Activated T-helper 1 cell treated with anti-CD3 and anti-CD28 coated beads, Interleukin-2, amount 50 U/mL, for 16 hours (primary cell): ENCODE measurements at places on chromosomes 13 and 19.

GRCh38 chr19:4391306-4391693 lies 9.0 kb downstream of the SH3GL1 start:
- DNase-seq, result no peak

DNA sequence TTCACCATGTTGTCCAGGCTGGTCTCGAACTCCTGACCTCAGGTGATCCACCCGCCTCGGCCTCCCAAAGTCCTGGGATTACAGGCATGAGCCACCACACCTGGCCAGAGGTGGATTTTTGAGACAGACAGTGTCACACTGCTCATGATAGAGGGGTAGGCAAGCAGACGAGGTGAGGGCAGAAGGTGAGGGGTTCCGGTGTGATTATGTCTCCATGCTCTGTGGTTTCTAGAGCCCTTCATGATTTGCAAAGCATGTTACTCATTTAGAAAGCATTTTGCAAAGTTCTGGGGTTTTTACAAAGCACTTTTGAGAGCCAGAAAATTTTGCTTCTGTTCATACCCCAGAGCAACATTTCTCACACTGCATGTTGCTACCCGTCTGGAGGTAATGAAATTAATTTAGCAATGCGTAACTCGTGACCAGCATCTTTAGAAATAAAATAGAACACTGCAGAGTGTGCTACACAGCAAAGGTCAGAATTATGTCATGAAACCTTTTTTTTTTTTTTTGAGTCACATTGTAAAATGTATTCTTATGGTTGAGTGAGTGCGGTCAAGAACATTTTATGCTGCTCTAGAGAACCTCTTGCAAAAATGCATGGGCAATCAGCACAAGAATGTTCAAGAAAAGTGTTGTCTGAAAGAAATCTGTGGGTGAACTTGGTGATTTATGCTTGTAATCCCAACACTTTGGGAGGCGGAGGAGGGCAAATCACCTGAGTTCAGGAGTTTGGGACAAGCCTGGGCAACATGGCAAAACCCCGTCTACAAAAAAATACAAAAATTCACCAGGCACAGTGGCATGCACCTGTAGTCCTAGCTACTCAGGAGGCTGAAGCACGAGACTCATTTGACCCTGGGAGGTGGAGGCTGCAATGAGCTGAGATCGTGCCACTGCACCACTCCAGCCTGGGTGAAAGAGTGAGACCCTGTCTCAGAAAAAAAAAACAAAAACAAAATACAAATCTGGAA lies 58.0 kb downstream of the MAP4K1 start:
- peak; percentile 17 for DNase-seq

GRCh38 chr19:39497996-39498797 lies 550 bp upstream of the DLL3 start:
- no peak for DNase-seq

GRCh38 chr13:99422586-99423220 lies 78.6 kb upstream of the TM9SF2 start:
- DNase-seq, result no peak

- DNase-seq, result no peak
Measured at GRCh38 chr19:6087074-6087571, 23.2 kb downstream of the RFX2 start.

DNA sequence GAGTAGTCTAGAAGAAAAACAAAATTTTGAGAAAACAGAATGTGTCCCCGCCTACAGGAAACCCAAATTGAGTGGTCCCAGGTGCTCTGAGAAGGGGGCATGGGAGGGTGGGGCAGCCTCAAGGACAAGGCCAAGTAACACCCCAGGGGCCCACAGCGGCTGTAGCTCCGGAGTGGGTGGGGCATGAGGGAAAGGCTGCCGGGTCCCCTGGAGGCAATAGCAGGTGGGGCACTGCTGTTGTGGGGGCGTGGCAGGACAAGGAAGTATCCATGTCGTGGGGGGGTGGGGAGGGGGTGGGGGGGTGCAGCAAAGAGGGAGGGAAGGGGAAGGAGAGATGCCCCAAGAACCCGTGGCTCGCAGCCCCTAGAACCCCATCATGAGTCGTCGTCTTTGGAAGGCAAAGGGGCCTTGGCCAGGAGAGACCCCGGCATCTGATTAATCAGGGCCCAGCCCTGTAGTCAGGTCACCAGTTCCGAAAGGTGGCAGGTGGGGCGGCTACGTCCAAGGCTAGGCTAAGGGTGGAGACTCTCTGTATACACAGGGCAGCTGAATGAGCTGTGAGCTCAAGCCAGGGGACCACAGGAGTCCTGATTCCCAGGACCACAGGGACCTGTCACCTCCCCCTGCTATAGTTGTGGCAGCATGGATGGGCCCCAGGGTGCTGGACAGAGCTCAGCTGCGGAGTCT lies 7.5 kb upstream of the ISYNA1 start:
- no peak for DNase-seq

DNA sequence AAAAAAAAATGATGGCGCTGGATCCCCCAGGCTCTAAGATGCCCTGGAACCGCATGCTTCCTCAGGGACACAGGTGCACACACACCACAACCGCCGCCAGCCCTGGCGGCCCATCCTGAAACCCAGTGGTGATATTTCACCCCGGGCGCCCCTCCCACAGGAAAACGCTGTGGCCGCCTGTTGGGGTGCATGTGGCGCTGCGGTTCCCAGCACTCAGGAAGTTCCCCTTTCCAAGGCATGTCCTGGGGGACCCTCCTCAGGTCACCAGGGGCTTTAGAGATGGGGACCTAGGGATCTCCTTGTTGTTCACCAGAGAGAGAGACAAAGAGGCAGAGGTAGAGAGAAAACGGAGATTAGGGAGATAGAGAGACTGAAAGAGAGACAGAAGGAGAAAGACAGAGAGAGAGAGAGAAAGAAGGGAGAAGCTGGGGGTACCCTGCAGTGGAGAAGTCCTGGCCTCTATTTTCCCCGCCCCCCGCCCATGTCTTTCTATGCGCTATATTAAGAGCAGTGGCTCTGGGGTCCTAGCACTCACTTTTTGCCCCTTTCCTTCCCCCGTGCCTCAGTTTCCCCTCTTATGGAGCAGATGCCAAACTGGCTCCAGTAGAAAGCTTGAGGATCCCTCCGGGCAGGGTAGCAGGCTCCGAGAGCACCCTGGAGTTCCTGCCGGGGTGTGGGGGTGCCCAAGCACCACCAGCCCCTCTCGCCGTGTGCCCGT lies 2.3 kb downstream of the ADGRE2 start:
- DNase-seq, result no peak

DNA sequence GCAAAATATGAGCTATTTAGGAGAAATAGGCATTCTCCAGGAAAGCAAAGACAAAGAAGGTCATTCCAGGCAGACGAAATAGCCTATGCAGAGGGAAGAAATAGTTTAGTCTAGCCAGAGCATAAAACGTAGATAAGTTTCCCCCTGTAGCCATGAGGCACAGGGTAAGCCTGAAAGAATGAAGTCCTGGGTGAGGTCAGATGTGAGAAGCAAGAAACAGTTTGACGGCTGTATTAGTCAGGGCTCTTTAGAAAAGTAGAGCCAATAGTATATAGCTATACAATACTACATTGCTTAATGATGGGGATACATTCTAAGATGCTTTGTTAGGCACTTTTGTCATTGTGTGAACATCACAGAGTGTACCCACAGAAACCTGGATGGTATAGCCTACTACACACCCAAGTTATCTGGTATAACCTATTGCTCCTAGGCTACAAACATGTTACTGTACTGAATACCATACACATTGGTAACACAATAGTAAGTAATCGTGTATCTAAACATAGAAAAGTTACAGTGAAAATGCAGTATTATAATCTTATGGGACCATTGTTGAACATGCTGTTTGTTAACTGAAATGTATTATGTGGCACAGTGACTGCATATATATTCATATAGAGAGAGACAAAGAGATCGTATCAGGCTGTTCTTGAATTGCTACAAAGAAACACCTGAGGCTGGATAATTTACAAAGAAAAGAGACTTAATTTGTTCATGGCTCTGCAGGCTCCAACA lies 59.3 kb upstream of the WDFY2 start:
- no peak for DNase-seq

DNA sequence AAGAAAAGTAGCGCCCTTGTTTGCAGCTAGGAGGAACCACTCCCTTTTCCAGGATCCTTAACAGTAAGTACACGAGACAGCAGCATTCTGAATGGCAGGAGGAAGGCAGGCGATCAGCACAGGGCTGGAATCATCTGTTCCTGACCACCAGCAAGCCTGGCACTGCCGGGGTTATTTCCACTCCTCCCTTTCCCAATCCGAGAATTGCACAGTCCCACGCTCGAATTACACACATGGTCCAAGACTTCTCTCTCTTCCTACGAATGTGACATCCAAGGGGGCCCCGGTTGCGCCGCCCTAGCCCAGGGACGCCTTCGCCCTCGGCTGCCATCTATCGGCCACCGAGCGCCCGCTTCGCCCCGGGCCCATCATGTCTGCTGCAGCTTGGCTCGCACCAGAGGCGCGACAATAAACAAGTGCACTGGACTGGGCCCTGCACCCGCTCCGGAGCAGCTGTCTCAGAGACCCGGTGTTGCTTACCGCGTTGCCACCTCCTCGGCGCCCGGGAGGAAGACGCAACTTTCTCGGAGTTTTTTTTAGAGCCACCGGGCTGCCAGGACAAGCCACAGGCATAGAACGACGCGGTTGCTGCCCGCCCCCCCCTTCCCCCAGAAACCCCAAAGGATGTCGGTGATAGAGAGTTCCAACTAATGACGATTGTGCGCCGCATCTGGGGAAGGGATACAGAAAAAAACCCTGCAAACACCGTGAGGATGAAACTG lies at the start of gene SLITRK5:
TSS of gene SLITRK5 (plus strand) at position 341 of the 722 bp plus-strand sequence. CDS start 4,018 bp downstream, outside the sequence.
- peak; percentile 38 for DNase-seq

DNA sequence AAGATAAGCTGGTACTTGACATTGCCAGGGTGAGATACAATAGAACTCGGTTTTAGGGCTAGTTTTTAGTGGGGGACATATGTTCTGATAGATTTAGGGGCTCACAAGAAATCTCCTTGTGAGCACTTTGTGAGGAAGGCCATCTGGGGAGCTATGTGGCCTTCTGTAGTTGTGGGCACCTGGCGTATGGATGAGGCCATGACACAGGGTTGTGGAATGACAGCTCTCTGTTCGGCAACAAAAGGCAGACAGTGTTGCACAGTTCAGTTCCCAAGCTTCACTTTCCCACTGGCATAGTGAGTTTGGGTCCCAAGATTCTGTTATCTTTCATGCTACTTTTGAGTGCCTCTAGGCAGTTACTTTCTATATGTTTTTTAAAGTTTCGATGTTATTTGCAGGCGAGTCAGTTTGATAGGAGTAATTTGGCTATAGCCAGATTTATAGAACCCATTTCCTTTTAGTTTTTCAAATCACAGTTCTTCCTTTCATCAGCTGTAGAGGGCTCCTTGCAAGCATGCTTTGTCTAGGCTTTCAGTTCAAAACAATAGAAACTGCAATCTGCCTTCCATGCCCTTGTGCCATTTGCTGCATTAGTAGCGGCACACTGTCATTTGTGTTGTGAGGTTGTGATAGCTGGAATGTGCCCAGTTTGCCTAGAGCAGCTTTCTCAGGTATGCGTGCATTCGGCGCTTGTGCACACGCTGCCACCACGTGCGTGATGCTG lies 70.6 kb upstream of the TEX29 start:
- no peak for DNase-seq

DNA sequence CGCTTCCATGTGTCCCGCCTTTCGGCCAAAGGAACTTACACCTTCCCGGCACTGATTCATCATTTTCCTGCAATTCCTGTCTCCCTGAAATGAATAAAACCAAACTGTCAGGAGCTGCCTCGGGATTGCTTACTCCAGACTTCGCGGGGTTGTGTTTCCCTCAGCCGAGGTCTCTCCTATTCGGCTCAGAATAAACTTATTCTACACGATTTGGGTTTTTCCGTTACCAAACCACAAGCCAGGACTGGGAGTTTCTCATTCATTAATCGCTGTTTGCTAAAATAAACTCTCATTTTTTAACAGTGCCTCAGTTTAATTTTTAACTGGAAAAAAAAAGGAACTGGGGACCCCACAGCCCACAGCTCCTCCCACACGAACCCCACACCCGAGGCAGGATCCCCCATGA lies 667 bp downstream of the ZNF878 start:
- DNase-seq, result no peak

DNA sequence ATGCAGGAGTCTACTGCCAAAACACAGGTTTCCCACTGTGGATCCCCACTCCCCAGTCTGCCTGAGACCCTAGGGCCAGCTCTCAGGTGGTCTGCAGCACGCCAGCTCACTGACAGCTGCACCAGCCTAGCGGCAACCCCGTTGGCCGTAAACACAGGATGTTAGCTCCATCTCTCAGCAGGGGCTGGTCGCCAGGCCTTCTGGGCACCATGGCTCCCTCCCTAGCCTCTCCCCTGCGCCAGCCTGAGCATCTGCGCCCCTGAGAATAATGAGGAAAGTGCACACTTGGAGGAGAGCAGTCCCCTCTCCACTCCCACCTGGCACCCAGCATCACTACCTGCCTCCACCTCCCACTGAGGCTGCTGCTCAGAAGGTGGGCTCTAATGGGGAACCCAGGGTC lies 20.8 kb upstream of the EPHX3 start:
- DNase-seq, result no peak

GRCh38 chr13:45788011-45788410 lies 63.5 kb downstream of the SIAH3 start:
- DNase-seq, result no peak

DNA sequence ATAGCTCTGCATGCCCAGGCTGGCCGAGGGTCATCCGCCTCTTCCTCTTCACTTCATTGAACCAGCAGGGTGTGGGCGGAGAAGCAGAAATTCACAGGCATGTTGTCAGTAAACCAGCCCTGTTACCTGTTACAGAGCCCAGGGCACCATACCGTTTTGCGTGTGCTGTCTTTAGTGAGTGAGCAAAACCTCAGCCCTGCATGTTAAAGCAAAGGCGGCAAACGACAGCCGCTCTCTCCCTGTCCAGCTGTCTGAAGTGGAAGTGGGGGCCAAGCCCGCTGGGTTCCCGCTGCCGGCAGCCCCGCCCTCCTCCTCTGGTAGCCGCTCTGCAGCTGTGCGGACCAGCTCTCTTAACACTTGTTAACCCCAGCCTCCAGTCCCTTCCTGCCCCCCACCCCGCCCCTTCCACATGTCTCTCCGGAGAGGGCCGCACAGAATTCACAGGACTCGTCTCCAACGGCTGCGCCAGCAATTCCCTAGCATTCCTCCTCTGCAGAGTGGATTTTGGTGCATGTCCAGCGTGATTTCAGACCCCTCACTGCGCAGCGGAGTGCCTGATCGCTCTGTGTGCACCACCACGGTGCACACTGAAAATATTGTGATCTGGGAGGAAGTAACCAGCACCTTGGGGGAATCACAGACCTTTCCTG lies 12.7 kb downstream of the KLHL26 start:
- DNase-seq, result no peak

GRCh38 chr19:12202250-12202649 lies 39.4 kb downstream of the ZNF136 start:
- peak; percentile 40 for DNase-seq

DNA sequence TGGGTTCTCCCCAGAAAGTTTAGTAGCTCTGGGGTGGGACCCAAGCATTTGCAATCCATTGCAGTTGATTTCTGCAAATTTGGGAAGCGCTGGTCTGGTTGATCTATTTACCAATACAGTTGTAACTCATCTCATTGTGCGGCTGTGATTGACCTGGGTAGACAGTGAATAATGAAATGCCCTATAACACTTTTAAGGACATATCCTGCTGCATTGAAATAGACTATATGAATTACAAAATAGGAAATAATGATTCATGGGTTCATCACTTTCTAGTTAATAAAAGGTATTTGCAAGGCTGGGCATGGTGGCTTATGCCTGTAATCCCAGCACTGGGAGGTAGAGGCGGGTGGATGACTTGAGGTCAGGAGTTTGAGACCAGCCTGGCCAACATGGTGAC lies 59.0 kb upstream of the FARP1 start:
- no peak for DNase-seq

GRCh38 chr19:27735314-27735713 lies 1477.6 kb downstream of the UQCRFS1 start:
- DNase-seq, result no peak

GRCh38 chr13:20431687-20432384 lies 93.8 kb downstream of the CRYL1 start:
- DNase-seq, result no peak

- DNase-seq, result no peak
Measured at GRCh38 chr13:65834897-65835296, 1395.2 kb downstream of the PCDH9 start.
